ENCODE measurements at places on chromosomes 2 and 18.

DNA sequence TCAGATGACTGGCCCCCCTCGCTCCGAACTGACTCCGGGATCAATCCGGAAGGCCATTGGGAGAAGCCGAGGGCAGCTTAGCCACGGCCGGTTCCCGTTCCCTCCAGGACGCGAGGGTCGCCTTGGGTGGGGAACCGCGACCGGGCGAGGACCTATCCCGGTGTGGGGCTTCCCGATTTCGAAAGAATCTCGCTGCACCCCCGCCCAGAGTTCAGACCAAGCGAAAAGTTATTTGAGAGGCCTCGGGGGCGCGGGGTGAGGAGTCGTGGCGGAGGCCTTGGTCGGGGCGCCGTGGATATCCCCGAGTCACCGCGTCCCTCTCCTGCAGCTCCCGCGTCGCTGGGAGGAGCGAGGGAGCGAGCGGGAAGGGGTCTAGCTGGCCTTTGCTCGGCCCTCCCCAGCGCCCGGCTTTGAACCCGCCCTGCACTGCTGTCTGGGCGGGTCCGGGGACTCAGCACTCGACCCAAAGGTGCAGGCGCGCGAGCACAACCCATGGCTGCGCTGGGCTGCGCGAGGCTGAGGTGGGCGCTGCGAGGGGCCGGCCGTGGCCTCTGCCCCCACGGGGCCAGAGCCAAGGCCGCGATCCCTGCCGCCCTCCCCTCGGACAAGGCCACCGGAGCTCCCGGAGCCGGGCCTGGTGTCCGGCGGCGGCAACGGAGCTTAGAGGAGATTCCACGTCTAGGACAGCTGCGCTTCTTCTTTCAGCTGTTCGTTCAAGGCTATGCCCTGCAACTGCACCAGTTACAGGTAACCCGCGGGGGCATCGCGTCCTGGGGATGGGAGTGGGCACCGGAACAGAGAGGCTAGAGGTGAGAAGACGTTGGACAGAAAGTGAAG lies at the start of gene CYP27A1:
TSS of gene CYP27A1 (plus strand) at position 457 of the 837 bp plus-strand sequence. CDS start at position 493, 36 bp downstream.
- no peak for DNase-seq

GRCh38 chr2:221779614-221780067 lies 207.5 kb upstream of the EPHA4 start:
- no peak for DNase-seq

DNA sequence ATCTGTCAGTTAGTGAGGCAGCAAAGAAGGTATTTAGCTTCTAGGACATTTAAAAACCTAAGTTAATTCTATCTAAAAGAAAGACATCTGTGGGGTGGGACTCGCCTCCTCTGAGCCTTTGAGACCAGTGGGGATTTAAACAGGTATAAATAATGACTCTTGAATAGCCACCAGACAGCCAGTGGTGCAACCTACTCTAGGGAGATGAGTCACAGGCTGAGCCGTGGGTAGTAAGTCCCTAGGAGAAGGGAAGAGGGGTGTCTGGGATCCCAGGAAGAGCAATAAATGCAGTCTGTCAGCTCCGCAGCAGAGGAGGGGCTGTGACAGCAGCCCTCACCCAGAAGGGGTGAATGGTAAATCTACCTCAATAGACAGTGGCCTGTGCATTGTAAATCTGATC lies 43.1 kb upstream of the GALNT3 start:
- DNase-seq, result peak; percentile 4

DNA sequence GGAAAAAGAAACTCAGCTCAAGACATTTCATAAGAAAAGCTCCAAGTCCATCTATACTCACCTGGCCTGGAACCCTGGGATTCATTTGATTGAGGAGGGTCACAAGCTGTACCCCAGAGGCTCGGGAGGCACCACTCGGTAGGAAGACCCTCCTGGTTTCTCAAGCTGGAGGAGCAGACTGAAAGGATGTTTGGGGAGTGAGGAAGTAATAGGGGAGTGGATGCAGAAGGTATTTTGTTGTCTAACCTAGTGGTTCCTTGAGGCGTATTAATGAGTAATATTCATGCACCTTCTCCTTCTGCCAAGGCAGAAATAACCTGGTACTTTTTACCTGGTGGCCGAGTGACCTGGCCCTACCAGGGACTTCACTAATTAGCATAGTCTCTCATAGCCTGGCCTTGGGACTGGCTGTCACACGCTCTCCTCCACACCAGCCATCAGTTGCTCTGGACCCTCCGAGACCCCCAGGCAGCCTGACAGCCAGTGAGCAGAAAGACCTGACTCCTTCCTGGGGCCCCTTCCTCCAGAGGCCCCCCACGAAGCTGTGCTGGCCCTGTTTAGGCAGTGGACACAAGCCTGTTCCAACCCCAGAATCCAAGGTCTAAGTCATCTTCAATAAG lies 161.4 kb downstream of the BCL2 start:
- DNase-seq, result no peak

- no peak for DNase-seq
Observed at GRCh38 chr18:48861181-48861708, 89.5 kb downstream of the SMAD7 start.

GRCh38 chr2:73004889-73005596 lies 66.5 kb downstream of the SFXN5 start:
- DNase-seq, result no peak

DNA sequence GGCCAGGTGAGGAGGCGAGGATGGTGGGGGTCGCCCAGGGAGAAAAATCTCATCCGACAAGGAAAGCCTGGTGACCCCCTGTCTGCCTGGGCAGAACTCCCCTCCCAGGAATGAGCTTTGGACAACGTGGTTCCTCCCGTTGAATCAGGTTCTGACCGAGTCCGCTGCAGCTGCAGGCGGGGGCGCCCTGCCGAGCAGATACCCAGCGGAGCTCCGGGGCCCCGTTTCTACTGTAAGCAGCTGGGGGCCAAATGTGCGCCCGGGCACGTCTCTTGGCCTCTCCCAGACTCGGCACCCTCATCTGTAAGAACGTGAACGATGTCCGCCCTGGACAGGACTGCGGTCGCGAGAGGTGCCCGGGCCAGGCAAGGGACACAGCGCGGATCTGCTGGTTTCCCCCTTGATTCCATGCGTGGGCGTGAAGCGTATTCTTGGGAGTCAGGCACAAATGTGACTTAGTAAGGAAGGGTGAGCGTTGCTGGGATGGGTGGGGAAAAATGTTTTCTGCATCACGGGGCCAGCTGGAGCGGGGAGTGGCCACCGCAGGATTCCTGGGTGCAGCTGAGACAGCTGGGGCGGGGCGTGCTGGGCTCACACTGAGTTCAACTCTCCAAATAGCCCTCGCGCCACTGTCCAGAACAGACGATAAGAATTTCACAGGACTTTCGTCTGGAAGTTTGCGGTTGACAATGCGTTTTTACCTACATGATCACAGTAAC lies 20.2 kb upstream of the TUBB6 start:
- DNase-seq, result peak; percentile 81
